ENCODE measurements at places on chromosomes 6 and 20. TPM values are rescaled to one million over a fixed set of nuclear protein-coding genes. Genes with fewer than 3 reads are reported as not detected.

The OLIG3 gene
- not detected for total RNA-seq

The SNX21 gene
- 14.4 TPM for total RNA-seq

The BMP5 gene
- 1.8 TPM for total RNA-seq

The ANKRD60 gene
- not detected for total RNA-seq

The CLPSL2 gene
- total RNA-seq: not detected

The ADGRF1 gene
- total RNA-seq: 2.1 TPM

The SLC22A23 gene
- 75.2 TPM for total RNA-seq

The PSORS1C2 gene
- not detected for total RNA-seq

The CASS4 gene
- total RNA-seq: 0.46 TPM

The BTNL2 gene
- total RNA-seq: not detected

The CDSN gene
- total RNA-seq: not detected

The CLIC5 gene
- total RNA-seq: 205 TPM

The KIF25 gene
- total RNA-seq: 0.27 TPM

The RMND1 gene
- 18.6 TPM for total RNA-seq

The CST4 gene
- total RNA-seq: not detected

The DNMT3B gene
- 0.85 TPM for total RNA-seq

The BPIFB1 gene
- not detected for total RNA-seq

The RAB32 gene
- 42.6 TPM for total RNA-seq

The SEL1L2 gene
- not detected for total RNA-seq

The HLA-DRB5 gene
- total RNA-seq: 121 TPM

The HDAC2 gene
- total RNA-seq: 62.5 TPM

The ATAT1 gene
- 13.1 TPM for total RNA-seq

The KHDC1 gene
- total RNA-seq: 1.0 TPM

The PRICKLE4 gene
- total RNA-seq: 4.7 TPM

The ASIP gene
- total RNA-seq: not detected

The CENPQ gene
- 2.0 TPM for total RNA-seq

The C6orf58 gene
- total RNA-seq: not detected

The COL11A2 gene
- total RNA-seq: 0.55 TPM

The HLA-DMB gene
- total RNA-seq: 21.3 TPM

The TENT5A gene
- 26.3 TPM for total RNA-seq

The GTSF1L gene
- not detected for total RNA-seq

The SCGN gene
- 7.8 TPM for total RNA-seq

The SLC17A3 gene
- not detected for total RNA-seq

The TRIM40 gene
- 13.2 TPM for total RNA-seq

The C6orf118 gene
- not detected for total RNA-seq

The ARFGEF3 gene
- total RNA-seq: 24.8 TPM

The THBS2 gene
- total RNA-seq: 5.0 TPM

The NMBR gene
- total RNA-seq: not detected

The FAM162B gene
- 0.75 TPM for total RNA-seq

The PRKN gene
- total RNA-seq: 5.5 TPM

The PSORS1C1 gene
- total RNA-seq: 4.9 TPM

The CDH4 gene
- total RNA-seq: not detected

The GFRAL gene
- not detected for total RNA-seq

The PERP gene
- 81.2 TPM for total RNA-seq

The CALHM4 gene
- not detected for total RNA-seq

The SLA2 gene
- total RNA-seq: 1.3 TPM

The GSTA2 gene
- total RNA-seq: not detected

The HCRTR2 gene
- total RNA-seq: not detected

The BHLHE23 gene
- not detected for total RNA-seq

The FGD2 gene
- total RNA-seq: 5.1 TPM

The IL17F gene
- not detected for total RNA-seq

The CRISP3 gene
- total RNA-seq: not detected

The CCN6 gene
- total RNA-seq: not detected

The TRAPPC3L gene
- not detected for total RNA-seq

The MYB gene
- 51.1 TPM for total RNA-seq

The ZNF341 gene
- 4.9 TPM for total RNA-seq

The OR2B6 gene
- total RNA-seq: not detected

The PHF20 gene
- total RNA-seq: 21.9 TPM

Data from left colon (tissue), 2 donors.